ENCODE measurements at places on chromosomes 6 and 20.

- DNase-seq, result no peak
These were observed 185.2 kb upstream of the GMDS start for GRCh38 chr6:2430612-2431011.

DNA sequence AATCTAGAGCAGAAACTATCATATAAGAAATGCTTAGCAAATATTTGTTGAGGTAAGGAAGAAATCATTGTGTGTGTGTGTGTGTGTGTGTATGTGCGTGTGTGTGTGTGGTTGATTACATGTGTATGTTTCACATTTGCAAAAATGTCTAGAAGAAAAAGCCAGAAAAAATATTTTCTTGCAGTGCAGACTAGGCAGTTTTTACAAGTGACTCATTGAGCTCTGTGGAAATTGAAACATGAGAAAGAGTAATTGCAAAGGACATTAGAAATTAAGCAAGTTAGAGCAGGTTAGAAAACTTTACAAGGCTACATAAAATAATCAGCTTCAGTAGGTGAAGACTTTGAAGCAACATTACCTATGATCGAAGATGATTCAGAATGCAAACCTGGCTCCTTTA lies 669.0 kb upstream of the EYS start:
- DNase-seq, result no peak

DNA sequence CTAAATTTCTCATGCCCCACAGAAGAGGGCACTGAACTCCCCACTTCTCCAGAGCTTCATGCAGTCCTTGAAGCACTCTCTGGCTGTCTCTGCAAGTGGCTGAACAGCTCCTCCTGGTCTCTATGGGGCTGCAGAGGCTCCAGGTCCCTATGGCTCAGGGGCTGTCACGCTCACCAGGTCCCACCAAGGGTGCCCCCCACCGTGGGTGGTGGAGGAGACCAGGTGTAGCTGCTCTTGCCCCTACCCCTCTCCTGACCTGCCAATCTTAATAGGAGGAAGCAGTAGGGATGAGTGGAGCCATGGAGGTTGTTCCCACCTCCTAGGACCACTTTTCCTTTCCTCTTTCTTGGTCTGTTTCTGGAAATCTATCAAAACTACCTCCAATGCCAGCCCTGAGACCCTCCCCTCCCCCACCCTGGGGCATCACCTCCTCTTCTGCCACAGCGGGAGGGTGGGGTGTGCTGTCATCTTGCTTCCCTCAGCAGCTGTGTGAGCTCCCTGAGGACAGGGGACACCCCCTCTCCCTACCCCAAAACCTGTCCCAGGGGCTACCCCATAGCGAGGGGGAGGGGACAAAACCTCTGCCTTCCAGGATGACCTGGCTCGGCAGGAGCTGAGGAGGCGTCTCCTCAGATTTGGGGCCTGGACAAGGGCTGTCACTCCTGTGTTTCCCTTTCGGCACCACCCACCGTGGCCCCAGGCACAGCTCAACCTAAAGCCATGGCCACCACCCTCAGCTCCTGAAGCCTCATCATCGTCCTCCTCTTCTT lies 12.0 kb upstream of the RAET1E start:
- no peak for DNase-seq

DNA sequence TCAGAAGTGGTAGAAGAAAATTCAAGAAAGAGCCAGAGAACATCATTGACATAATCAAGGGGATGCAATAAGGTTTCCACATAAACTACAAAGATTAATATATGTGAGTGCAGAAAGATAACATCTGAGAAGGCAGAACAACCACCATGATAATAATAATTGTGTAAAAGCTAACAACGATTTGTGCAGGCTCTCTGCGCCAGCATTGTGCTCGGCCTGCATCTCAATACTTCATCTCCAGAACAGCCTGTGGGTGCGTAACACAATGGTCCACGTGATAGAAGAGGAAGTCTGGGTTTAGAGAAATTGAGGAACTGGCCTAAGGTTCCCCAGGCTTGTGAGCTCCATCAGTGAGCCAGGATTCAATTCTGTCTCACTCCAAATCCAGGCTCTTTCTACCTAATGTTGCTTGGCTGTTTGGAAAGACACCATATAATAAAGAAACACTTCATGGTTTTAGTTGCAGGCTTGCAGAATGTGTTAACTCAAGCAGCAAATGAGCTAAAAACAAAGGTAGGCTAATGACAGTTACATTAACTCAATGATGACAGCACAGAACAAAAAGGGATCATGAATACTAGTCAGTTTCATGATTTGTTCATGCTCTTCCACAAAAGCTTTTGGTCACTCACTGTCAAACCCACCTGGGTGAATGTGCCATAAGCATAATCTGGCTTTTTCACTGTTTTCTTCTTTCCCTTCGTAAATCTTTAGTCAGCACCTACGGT lies 71.2 kb downstream of the LY86 start:
- DNase-seq, result no peak

DNA sequence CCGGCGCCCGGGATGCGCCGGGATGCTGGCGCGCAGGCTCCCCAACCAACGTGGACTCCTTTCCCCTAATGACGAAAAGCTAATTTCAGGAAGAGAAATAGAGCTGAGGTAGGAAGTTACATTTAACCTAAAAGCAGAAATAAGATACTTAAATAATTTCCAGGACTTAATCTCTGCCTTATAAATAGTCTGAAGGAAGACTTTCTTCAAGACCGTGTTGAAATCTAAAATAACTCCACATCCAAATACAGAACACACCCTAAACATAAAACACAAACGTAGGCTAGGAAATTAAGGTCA lies 1.3 kb downstream of the ASF1A start:
- no peak for DNase-seq

DNA sequence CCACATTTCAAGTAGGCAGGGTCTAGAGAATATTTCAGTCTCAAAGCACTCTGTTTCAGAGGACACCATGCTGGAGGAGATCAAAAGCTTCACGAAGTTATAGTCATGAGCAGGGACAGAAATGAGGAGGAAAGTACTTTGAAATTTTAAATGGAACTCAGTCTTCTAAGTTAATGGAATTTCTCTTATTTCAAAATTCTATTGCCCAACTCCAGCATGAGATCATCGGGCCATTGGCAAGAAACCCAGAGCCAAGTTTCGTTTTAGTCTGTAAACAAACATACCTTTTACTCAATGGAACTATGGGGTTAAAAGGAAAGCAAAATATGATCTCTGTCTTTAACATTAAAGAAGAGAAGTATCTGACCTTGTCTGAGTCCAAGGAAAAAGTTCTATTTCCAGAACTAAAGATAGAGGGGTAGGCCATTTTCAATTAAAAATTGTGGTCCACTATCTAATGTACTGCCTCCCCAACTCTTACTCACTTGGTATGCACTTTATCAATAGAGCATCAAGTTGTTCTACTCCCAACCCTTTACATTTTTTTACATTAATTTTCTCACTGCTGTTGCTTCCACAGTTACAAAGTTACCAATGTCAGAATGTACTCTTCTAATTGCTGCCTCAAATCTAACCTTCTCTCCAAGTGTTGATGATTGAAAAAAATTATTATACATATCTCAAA lies 235.3 kb upstream of the NRSN1 start:
- DNase-seq, result no peak

DNA sequence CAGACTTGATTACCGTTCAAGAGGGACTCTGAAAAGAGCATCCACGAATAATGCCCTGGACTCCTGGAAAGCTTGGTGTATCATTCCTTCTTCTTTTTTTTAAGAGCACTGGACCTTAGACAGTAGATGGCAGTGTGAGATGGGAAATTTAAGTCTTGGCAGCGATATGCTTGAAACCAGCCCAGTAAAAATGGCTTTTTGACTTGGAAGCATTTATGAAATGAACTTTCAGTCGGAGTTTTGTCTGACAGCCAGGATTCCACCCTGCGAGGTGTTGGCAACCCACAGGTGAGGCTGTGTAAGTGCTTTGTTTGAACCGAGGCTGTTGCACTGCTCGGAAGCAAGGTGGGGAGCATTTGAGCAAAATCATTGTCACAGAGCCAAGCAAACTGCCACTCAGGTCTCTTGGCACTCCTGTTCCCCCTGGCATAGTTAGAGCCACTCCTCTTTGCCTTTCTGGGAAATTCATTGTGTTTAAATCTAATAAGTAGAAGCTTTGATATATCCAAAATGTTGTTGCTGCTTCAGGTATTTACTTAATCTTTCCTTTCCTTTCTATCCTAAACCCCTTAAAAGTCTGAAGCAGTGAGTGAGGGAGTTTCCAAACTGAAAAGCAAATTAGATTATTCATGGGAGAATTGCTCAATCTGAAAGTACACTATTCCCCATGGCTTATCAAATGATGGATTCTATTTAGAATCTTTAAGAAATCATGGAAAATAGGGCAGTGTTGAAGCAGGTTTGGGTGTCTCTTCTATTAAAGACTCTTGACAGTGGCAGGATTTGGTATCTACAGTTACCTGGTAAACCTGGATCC lies 272.8 kb upstream of the SLC35B3 start:
- peak; percentile 7 for DNase-seq

- no peak for DNase-seq
These were observed 64.2 kb upstream of the SLC35B3 start for GRCh38 chr6:8499540-8499939.

DNA sequence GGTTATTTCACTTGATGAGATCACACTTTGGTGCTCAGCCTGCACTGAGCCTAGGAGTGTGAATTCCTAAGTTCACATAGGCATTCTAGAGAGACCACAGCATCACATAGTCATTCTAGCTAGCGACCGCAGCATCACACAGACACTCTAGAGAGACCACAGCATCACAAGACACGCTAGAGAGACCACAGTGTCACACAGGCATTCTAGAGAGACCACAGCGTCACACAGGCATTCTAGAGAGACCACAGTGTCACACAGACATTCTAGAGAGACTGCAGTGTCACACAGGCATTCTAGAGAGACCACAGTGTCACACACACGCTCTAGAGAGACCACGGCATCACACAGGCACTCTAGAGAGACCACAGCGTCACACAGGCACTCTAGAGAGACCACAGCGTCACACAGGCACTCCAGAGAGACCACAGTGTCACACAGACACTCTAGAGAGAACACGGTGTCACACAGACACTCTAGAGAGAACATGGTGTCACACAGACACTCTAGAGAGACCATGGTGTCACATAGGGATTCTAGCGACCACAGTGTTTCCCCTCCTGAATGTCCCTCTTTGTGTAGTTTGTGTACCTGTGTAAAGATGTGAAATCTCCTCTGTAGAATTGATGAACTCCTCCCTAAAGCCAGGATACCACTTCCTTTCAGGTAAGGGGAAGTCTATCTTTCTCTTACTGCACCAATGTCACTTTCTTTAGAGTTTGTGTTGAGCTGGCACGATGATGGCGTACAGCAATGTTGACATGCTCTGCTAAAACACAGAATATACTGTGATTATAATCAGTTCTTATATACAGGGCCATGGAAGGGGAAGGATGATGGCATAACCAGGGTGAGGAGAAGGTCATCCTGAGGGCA lies 169.4 kb downstream of the ZDHHC14 start:
- no peak for DNase-seq

- no peak for DNase-seq
These were observed 33.0 kb downstream of the SPTLC3 start for GRCh38 chr20:13041574-13042457.

DNA sequence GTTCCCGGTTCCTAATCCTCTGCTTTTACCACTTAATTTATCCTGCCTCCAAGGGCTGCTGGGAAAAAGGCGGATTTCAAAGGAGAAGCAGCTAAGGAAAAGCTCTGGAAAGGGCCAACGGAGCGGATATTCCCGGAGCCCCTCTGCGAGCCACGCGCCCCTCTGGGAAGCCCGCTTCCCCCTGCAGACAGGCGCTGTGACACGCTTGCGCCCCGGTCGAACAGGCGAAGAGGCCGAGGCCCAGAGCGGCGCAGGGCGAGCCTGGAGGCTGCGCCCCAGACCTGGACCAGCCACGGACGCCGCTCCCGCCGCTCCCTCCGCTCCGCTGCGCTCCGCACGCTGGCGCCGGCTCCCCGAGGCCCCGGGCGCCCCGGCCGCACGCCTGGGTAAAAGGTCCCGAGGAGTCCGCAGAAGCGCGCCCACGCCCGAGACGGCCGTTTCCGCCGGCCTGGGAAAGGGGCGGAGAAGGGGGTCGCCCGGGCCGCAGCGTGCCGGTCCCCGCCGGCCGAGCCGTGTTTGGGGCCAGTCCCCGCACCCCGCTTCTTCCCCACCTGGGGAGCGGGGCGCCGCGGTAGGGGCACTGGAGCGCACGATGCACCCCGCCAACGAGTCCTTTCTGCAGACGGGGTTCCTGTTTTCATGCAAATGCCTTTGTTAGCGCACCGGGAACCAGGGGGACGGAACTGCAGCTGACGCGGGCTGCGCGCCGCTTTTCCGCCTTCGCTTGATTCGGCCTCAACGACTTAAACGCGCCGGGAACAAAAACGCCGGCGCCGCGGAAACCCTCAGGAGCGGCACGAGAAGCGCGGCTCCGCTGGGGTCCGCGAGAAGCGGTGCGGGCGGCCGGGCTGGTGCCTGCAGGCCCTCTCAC lies 91.9 kb upstream of the SIRPA start:
- DNase-seq, result peak; percentile 69

- DNase-seq, result no peak
These were observed 39.6 kb downstream of the PDSS2 start for GRCh38 chr6:107419733-107420132.

- DNase-seq, result no peak
These were observed 147.4 kb upstream of the RNF24 start for GRCh38 chr20:4162766-4163165.

DNA sequence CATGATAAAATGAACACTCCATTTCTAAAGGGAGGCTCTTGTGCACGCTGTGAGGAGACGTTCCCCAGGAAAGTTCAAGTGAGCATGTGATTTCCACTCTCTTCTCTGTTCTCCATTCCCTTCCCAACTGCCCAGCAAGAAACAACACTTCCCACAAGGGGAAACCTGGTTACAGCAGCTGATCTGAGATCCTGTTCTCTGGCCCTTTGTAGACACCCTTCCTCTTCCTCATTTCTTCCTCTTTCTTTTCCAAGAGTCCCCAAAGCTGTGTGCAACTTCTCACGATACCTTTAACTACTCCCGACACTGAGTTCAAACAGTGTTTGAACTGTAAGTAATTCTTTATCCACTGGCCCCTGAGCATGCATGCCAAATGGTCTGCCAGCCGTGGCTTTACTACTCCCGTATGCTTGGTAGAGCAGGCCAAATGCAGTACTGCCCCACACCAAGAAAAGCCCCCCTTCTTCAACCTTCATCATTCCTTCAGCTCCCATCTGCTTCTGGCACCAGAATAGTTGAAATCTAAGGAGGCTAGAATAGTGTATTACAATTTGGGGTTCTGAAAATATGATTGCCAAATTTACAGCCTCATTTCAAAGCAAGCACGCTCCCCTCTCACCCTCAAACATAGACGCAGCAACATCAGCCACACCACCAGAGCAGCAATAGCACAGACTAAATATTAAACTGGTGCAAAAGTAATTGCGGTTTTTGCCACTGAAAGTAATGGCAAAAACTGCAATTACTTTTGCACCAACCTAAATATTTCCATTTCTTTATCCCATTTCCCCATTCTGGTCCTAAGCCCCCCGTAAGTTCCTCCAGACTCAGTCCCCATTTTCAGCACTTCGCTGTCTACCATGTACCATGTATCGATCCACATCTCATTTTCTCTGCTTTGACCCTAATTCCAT lies 4.3 kb downstream of the HLA-DMB start:
- DNase-seq, result no peak

- no peak for DNase-seq
These were observed 157.2 kb downstream of the QKI start for GRCh38 chr6:163571730-163572129.

GRCh38 chr6:35519313-35520015 lies 6.8 kb upstream of the TULP1 start:
- no peak for DNase-seq

- DNase-seq, result no peak
These were observed 66.9 kb downstream of the STX11 start for GRCh38 chr6:144217264-144217663.

GRCh38 chr6:120354452-120355098 lies 979.7 kb downstream of the TBC1D32 start:
- no peak for DNase-seq
